Stimulated activated CD8-positive, alpha-beta memory T cell treated with anti-CD3 and anti-CD28 coated beads, Interleukin-15, amount 100 ng/mL, for 24 hours (primary cell): ENCODE measurements at places on chromosomes 7 and 10.

GRCh38 chr10:83725567-83725966 lies 413.7 kb upstream of the GHITM start:
- no peak for DNase-seq

- DNase-seq, result no peak
Measured at GRCh38 chr7:43490016-43490415, 92.9 kb upstream of the STK17A start.

GRCh38 chr7:136869991-136870865 lies 1.8 kb downstream of the CHRM2 start:
- DNase-seq, result no peak

- no peak for DNase-seq
Measured at GRCh38 chr7:156230576-156230975, 410.0 kb upstream of the RNF32 start.

GRCh38 chr10:71625445-71626175 lies 94.0 kb downstream of the C10orf105 start:
- DNase-seq, result no peak

DNA sequence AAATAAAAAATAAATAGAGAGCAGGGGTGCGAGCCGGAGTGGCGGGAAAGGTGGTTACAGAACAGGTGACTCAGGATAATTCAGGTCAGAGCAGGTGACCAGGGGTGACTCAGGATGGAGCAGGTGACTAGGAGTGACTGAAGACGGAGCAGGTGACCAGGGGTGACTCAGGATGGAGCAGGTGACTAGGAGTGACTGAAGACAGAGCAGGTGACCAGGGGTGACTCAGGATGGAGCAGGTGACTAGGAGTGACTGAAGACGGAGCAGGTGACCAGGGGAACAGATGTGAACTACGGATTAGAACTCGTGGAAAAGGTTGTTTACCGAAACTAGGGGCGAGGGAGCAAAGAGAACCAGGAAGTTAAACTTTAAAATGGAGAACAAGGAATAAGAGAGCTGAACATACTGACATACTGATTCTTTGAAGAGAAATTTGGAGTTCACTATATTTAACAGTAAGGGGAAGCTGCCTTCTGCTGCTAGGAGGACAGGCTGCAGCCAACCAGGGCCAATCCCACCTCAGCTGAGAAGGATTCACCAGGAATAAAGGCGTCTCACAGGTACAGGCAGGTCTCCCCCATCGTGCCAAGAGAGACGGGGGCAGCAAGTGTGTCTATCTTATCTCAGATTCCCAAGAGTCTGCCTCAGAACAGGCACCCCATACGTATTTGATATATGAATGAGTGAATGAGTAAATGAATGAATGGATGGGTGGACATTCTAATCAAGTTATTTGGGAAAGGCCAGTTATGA lies 101.3 kb downstream of the CPXM2 start:
- DNase-seq, result no peak

GRCh38 chr7:117212969-117213877 lies 109.6 kb downstream of the WNT2 start:
- peak; percentile 10 for DNase-seq

- no peak for DNase-seq
Measured at GRCh38 chr7:158322616-158323530, 264.8 kb downstream of the PTPRN2 start.

DNA sequence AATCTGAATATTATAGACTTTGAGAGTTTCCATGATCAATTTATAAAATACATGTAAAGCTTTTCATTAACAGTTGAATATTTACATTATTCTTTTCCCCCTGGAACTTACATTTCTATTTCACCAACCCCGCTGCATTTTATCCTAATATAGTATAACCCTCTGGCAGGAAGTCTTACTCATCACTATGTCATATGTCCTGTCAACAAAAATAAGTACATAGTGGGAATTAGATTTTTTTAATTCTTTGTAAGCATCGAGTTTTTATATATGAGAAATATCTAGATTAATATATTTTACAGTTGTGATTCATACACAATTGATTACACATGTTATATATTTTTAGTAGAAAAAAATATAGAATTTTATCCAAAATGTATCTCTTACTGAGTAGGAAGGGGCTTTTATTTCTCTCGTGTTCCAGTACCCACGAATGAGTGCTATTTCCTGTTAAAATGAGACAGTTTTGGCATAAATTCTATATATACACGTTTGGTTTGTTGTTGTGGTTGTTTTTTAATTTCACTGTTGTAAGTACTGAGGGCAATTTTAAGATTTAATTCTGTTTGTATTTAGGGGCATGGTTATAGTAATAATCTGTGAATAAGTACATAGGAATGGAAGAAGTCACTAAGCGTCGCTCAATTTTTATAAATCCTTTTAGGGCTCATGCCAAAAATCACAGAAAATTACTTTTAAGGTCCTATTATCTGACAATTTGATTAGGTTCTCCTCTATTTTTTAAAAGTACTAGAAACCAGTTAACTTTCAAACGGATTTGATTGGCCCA lies 87.1 kb downstream of the HECW1 start:
- DNase-seq, result no peak

DNA sequence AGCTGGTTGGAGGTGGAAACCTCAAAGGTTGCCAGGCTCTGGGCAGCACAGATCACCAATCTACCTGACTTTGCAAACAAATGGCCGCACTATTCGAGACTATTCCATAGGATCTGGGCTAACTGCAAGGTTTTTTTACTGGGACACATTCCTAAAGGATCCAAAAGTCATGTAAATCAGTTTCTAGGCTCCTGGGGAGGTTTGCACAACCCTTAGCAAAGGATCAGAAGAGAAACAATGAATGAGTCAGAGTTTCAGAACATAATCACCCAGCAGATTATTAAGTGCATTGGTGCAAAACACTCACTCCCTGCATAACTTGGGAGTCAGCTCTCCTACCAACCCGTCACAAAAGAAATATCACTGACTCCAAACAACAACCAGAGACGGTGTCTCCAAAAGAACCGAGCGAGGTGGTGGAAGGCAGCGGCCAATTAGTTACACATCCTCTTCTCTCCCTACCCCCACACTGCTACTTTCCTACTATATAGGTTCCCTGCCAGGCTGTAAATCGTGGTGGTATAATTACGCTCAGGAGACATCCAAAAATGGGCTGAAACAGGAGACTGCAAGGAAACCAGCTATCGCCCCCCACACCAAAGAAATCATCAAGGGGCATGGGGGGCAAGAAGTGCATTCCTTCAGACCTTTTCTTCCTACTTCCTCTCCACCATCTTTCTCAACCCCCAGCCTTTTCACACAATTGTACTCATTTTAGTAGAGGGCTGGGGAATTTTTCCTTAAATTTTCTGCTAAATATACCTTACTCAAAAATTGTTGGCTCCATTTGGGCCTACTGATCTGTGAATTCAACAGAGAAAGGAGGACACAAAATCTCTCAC lies 3.2 kb downstream of the UBE2H start:
- DNase-seq, result no peak

DNA sequence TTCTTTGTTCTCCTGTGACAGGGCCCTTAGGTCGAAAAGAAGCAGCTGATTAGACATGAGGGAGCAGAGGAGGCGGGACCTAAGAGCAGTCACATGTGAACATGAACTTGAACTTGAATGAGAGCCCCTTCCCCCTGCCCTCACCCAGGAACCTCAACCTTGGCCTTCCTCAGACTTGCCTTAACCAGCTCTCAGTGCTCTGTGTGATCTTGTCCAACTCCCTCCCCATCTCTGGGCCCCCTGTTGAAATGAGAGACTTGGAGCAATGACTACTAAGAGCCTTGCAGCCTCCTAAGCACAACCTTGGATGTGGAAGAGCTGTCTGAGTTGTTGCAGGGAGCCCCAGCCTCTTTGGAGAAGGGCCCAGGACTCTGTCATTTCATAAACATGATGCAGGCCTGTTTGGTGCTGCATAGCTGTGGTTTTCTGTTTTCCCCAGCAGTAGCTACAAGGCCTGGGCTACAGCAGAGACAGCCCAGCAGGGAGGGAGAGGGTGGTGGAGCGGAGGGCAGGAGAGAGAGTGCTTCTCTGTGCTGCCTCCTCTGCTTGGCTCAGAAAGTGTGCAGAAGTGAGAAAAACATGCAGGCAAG lies 123.9 kb upstream of the ZMIZ1 start:
- DNase-seq, result no peak

DNA sequence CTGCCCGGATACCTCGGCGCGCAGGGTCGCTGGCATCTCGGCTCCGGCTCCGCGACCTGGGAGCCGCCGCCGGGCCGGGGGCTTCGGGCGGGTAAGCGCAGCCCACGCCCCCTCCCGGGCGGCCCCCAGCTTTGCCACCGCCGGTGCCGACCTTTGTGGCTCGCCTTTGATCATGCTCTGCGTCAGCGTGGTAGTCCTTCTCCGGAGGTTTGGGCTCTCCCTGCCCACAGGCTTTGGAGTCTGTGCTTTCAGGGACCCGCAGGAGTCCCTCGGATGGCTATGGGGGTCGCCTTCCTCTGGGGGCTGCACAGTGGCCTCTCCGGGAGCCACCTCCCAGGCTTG lies 7.3 kb downstream of the ATP6V1F start:
- no peak for DNase-seq

DNA sequence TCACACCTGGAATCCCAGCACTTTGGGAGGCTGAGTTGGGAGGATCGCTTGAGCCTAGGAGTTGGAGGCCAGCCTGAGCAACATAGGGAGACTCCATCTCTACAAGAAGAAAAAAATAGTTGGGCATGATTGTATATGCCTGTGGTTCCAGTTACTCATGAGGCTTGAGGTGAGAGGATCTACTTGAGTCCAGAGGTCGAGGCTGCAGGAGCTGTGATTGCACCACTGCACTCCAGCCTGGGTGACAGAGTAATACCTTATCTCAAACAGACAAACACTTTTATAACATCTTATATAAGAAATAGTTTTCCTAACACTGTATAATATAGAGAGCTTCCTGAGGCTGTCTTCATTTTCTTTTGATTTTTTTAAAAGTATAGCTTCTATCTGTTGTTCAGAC lies 448.4 kb upstream of the COBL start:
- no peak for DNase-seq

- DNase-seq, result no peak
Measured at GRCh38 chr7:68800316-68800715, 798.0 kb upstream of the AUTS2 start.

- DNase-seq, result no peak
Measured at GRCh38 chr7:44272981-44273380, 52.4 kb downstream of the CAMK2B start.

- no peak for DNase-seq
Measured at GRCh38 chr7:41731493-41732435, 28.9 kb upstream of the INHBA start.

DNA sequence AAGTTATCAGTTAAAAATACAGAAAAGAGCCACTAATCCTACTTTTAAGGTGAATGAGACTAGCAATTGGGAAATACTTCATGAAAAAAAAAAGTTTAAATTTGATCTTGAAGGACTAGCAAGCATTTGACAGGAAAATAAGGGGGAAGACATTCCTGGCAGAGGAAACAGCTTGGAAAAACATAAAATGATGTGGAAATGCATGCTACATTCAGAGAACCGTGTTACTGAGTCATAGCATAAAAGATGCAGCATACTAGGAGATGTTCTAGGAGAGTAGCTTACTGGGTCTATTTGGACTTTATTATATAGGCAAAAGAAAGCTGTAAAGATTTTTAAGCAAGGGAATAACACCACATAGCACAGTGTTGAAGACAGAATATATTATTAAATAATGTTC lies 108.6 kb upstream of the COL1A2 start:
- DNase-seq, result no peak

- DNase-seq, result no peak
Measured at GRCh38 chr10:124289851-124290795, 128.6 kb downstream of the OAT start.

GRCh38 chr10:84211566-84211965 lies 13.8 kb downstream of the LRIT2 start:
- no peak for DNase-seq

DNA sequence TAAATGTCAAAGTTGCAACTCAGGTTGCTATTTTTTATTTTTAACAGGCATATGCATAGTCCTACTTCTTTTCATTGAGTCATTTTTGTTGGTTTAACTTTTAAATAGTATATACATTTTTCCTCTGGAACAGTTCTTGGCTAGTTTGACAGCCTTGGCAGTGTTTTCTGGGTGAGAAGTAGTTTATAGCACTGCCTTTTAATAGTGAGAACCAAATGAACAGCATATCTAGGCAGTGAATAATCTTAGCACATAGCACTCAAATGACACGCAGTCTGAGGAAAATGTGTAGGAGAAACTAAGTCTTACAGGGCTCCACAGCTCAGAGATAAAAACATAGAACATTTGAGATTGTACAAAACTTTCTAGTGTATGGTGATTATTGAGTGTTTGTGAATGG lies 265.5 kb upstream of the POT1 start:
- no peak for DNase-seq

GRCh38 chr10:101135141-101136006 lies 4.3 kb downstream of the TLX1 start:
- DNase-seq, result no peak

- peak; percentile 86 for DNase-seq
Measured at GRCh38 chr7:107168233-107169119, at the start of gene HBP1. TSS of gene HBP1 (plus strand) at chr7:107169003. CDS start at chr7:107179894, 10,891 bp downstream.

GRCh38 chr10:72719941-72720592 lies 28.1 kb downstream of the MCU start:
- no peak for DNase-seq

- DNase-seq, result no peak
Measured at GRCh38 chr7:107725138-107725740, 18.7 kb upstream of the CBLL1 start.

GRCh38 chr7:94012746-94013145 lies 8.6 kb upstream of the BET1 start:
- DNase-seq, result no peak

DNA sequence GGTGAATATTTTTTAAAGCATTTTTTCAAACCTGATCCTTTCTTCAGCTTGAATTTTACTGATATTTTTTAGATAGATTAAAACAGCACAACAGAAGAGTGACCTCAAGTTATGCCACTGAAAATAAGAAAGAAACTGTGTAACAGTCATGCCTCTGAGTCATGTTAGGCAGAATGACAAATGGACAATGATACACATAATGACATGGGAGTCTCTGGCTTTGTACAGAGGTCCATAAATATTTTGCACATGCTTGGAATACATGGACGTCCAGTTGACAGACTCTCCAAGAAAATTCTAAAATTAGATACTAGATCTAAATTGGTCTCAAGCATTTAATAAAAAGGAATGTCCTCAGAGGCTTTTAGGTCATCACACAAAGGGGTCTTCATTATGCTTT lies 21.9 kb upstream of the SEMA3A start:
- DNase-seq, result no peak

- no peak for DNase-seq
Measured at GRCh38 chr7:57210212-57210611, 78.0 kb upstream of the ZNF479 start.

GRCh38 chr10:22648547-22648961 lies 65.8 kb downstream of the PIP4K2A start:
- no peak for DNase-seq

GRCh38 chr10:78774999-78775711 lies 293.6 kb upstream of the ZMIZ1 start:
- DNase-seq, result no peak

GRCh38 chr10:105837951-105838350 lies 1196.9 kb downstream of the SORCS3 start:
- no peak for DNase-seq

DNA sequence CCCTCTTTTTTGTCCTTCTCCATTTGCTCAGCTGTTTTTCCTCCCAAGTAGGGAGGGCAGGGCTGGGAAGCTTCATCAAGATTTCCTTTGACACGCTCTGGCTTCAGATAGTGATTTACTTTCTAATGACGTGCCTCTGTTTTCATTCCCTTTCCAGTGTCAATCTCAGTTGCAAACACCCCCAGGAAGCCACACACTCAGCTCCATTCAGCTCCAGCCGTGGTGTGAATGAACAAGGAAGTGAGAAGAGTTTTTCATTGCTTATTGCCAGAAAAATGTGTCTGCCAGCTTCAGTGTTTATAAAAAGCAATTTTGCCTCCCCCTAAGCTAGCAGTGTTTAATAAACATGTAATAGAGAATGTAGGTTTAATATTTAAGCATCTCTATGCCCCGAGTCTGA lies 108.7 kb upstream of the DPP6 start:
- no peak for DNase-seq
